ENCODE measurements at places on chromosomes 6 and 20. TPM values are rescaled to one million over a fixed set of nuclear protein-coding genes. Genes with fewer than 3 reads are reported as not detected.

PAK5 gene
- not detected for total RNA-seq

- peak; percentile 12 for DNase-seq
Observed at GRCh38 chr6:155530219-155530834, 74.7 kb upstream of the NOX3 start.

GRCh38 chr6:169409742-169410312 lies 156.2 kb upstream of the THBS2 start:
- no peak for DNase-seq

GRCh38 chr20:57702091-57702490 lies 7.7 kb downstream of the PMEPA1 start:
- DNase-seq, result no peak

- no peak for DNase-seq
Observed at GRCh38 chr20:23207826-23208540, 121.9 kb upstream of the CD93 start.

- no peak for DNase-seq
Observed at GRCh38 chr20:53894707-53895384, 175.5 kb downstream of the BCAS1 start.

- peak; percentile 34 for DNase-seq
Observed at GRCh38 chr6:132122871-132123270, 171.7 kb upstream of the CCN2 start.
